Left colon (tissue), 2 donors: ENCODE measurements at places on chromosomes 2 and 18. TPM values are rescaled to one million over a fixed set of nuclear protein-coding genes. Genes with fewer than 3 reads are reported as not detected.

BMPR2 gene
- total RNA-seq, result 40.8 TPM

RESP18 gene
- total RNA-seq, result not detected

TBR1 gene
- total RNA-seq, result not detected

CKAP2L gene
- total RNA-seq, result 4.7 TPM
